ENCODE measurements at places on chromosomes 12 and 14.
A peak's percentile ranks its signal among the peaks of the same experiment; 100 is the strongest.

DNA sequence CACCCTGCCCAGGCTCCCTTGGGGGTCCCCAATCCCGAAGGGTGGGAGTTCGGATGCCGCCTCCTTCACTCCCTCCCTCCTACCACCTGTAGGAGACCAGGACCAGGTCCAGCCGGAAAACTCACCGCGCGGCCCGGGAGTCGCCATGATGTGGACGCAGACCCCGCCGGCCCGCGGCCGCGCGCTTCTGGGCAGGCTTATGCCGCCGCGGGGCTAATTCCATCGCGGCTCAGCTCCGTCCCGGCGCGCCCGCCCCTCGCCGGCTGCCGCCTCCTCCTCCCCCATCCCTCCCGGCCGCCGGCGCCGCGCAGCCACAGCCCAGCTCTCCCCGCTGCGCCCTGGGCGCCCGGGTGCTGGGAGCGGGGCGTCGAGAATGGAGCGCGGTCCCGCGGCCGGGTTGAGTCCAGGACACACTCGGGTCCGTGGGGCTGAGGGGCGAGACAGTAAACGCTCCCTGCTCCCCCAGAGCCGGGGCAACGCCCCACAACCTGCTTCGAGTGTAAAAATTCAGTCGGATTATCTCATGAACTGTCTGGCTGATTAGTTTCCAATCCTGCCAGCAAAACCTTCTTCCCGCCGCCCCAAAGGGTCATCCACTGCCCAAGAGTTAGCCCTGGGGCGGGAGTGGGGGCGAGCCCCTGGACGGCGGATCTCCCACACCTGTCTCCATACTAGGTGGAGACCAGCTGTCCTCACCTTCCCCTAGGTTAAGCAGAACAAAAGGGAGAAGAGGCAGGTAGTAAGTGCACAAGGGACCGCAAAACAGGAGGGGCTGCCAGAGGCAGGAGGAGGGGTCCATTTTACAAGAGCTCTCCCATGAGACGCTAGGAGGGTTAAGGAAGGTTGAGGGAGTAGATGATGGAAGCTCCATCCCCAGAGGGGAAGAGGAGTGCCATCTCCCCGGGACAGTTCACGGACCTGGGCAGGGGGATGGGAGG is at the start of gene ANO2:
Gene ANO2 (minus strand): TSS at position 189 of the 938 bp plus-strand sequence. CDS start 42 bp downstream, at position 147.
- no peak for DNase-seq

GRCh38 chr14:95516554-95517181 is at the start of gene SYNE3:
Gene SYNE3, minus strand, starts transcription at chr14:95516650. Its CDS starts 40,829 bp downstream, at chr14:95475821.
- DNase-seq = peak; percentile 27

GRCh38 chr12:131943389-131943788 is 6.4 kb upstream of the EP400 start:
- DNase-seq = no peak

GRCh38 chr14:61476754-61477410 is 155.5 kb downstream of the PRKCH start:
- peak; percentile 99 for DNase-seq

GRCh38 chr12:68011882-68012207 is 22.6 kb downstream of the IFNG-AS1 start:
- DNase-seq = no peak

- DNase-seq = no peak
These were observed 389.4 kb downstream of the ZFP36L1 start for GRCh38 chr14:68403191-68404145.

- no peak for DNase-seq
These were observed 165.4 kb downstream of the FLRT2 start for GRCh38 chr14:85695300-85695699.

DNA sequence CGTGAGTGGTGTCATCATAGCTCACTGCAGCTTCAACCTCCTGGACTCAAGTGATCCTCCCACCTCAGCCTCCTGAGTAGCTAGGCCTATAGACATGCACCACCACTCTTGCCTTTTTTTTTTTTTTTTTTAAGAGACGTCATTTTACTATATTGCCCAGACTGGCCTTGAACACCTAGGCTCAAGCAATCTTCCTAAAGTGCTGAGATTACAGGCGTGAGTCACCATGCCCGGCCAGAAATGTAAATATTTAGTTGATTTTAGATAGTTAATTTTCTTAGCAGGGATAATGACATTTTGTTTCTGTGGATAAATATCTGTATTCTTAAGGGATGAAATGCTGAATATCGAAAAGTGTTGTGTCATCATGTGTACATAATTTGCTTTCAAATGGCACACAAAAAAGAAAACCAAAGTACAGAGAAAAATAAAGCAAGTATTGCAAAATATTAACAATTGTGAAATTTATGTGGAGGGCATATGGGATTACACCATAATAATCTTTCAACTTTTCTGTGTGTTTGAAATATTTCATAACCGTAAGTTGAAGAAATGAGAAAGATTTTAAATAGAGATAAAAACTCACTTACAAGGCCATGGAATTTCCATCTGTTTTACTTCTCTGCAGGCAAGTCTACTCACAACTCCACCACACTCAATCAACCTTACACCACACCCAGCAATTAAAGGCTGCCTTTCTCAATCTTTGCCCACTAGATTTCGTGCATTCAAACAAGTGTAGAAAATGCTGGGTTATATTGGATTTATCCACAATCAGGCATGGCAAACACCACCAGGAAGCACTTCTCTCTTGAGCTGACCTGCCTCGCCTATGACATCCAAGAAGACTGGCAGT is 93.7 kb downstream of the SPTSSA start:
- DNase-seq = peak; percentile 32

- no peak for DNase-seq
These were observed 176.1 kb downstream of the DAD1 start for GRCh38 chr14:22412926-22413411.

GRCh38 chr14:99831903-99832685 is 38.9 kb downstream of the EML1 start:
- no peak for DNase-seq

DNA sequence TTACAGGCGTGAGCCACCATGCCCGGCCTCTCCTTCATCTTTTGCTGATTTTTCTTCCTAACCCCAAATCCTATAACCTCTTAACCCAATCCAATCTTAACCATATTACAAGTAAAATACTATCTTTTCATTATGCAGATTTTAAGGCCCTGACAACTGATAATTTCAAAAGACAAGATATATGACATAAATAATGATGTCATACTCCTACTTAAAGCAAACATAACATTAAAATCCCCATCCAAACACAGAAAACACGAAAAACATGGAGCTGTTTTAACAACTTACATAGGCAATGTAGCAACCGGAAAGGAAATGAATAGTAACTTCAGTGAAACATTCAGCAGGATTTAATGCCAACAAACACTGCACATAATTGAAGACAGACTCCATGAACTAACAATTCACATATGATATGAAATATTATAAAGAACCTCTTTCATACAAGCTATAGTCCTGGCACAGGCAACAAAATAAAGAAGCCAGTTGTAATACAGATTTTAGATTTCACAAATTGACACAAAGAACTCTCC is 21.5 kb downstream of the USP44 start:
- no peak for DNase-seq

GRCh38 chr12:68001486-68002466 is 12.5 kb downstream of the IFNG-AS1 start:
- peak; percentile 13 for DNase-seq

- peak; percentile 55 for DNase-seq
These were observed 16.8 kb downstream of the GPATCH2L start for GRCh38 chr14:76168531-76168930.

DNA sequence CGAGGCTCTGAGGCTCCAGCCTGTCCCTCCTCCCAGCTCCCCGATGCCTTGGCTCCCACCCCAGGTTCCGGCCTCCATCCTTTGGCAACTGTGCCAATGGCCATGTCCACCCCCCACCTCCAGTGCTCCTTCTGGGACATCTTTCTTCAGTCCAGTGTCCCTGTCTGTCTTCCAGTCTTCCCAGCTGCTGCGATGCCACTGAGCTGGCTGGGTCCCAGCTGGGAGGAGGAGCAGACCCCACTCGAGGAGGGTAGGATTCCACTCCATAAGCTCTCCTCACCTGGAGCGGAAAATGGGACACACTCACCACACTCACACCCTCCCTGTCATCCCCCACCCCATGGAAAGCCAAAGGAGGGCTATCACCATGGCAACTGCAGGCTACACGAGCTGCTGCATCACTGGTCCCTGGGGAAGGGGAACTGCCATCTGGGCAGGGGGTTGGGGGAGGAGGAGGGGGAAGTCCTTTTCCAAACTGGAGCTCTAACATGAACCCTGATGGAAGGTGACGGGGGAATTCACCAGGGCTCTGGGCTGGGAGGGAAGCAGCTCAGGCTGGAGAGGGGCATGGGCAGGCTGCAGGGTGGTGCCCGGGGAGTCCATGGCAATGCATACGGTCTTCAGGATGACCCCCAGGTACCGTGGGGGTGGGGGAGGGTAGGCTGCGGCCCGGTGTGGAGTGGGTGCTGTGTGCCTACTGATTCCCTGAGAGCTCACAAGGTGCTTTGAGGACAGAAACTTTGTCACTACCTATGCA is 94.3 kb downstream of the LRRC74A start:
- no peak for DNase-seq

DNA sequence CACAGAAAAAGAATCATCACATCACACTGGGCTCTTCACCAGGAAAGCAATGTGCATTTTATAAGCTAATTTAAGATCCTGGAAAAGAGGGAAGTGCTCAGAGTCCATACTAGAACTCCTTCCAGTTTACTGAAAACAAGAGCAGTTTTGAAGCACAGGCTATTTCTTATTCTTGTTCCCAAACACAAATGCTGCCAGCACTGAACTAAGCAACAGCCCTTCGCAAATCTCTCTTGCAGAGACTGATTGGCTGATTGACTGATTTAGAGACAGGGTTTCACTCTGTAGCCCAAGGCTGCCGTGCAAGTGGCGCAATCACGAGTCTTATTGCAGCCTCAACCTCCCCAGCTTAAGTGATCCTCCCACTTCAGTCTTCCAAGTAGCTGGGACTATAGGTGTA is 44.8 kb downstream of the BCL2L14 start:
- no peak for DNase-seq

GRCh38 chr12:96131230-96131788 is 62.9 kb upstream of the ELK3 start:
- no peak for DNase-seq

- DNase-seq = no peak
These were observed 3.4 kb downstream of the RTL1 start for GRCh38 chr14:100899884-100900771.

DNA sequence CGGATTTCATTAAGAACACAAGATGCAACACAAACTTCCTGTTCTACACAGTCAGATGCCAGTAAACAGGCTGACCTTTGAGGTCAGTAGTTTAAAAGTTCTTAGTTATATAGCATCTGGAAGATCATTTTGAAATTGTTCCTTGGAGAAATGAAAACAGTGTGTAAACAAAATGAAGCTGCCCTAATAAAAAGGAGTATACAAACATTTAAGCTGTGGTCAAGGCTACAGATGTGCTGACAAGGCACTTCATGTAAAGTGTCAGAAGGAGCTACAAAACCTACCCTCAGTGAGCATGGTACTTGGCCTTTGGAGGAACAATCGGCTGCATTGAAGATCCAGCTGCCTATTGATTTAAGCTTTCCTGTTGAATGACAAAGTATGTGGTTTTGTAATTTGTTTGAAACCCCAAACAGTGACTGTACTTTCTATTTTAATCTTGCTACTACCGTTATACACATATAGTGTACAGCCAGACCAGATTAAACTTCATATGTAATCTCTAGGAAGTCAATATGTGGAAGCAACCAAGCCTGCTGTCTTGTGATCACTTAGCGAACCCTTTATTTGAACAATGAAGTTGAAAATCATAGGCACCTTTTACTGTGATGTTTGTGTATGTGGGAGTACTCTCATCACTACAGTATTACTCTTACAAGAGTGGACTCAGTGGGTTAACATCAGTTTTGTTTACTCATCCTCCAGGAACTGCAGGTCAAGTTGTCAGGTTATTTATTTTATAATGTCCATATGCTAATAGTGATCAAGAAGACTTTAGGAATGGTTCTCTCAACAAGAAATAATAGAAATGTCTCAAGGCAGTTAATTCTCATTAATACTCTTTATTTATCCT is 13.5 kb downstream of the PTGER2 start:
- DNase-seq = peak; percentile 80

DNA sequence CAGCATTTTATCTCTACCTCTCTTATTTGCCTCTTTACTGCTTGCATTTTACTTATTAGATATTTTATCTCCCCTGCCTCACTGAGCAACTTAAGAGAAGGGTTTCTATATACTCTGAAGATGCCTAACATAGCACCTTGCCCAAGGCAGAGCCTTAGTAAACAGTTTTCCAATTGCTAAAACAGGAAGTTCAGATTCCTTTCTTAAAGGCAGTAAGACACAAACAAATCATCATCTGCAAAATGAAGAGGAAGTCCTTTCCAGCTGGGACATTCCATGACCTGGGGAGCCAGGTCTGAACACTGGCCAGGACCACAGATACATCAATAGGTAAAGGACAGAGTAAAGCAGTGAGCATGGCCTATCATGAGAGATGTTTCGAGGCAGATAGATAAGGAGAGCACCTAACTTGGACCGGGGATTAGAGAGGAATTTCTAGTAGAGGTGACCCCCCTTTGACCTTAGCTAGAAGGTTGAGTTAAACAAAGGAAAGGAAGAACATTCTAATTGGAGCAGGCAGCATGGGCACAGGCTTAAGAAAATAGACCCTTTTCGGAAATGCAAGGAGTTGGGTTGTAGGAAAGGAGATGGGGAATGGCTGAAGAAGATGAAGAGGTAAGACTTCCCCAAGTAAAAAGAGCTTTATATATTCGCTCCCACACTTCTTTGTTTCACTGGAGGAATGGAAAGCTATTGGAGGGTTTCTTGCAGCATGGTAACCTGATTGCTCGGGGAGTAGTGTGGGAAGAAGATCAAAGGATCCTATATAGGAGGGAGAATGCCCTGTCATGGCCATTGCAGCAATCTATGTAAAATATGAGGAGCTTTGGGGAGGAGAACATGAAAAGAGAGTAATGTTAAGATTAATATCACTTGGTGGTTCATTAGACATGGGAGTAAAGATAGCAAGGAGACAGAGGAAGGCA is 94.8 kb downstream of the PHLDA1 start:
- DNase-seq = no peak

DNA sequence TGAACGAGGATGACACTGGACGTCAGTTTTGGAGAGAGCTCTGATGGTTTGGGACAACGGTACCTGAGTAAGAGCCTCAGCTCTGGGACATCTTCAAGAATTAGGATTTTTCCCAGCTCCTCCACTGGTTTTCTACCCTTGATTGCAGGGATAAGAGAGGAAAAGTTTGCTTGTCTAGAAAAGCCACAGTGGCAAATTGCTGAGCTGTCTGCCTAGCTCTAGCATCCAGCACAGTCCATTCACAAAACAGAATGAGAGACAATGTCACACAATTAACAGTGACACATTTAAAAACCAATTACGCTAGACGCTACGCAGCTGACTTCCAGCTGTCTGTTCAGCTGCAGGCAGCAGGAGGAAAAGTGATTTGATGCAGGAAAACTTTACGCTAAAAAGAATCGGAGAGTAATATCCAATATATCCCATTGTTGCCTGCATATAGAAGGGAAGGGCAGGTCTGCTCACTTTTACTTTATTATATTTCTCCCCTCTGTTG is 168.1 kb upstream of the PRICKLE1 start:
- no peak for DNase-seq

DNA sequence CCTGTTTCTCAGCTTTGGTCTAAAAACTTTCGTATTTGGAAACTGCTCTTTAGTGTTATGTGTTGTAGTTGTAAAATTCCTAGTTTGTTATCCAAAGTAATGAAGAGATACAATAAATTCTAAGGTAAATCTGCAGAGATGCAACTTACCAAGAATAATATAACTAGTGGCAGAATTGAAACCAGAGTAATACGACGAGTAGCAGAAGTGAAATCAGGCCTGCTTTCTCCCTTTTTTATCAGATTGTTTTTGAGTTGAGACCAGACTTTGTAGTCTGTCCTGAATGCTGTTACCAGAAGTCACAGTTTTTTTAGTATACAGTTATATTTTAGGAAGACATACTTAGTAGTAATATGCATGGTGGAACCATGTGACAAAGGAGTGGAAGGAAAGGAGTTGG is 12.5 kb downstream of the PAPOLA start:
- no peak for DNase-seq

- no peak for DNase-seq
These were observed 255.0 kb upstream of the NPAS3 start for GRCh38 chr14:32683679-32684078.
